ENCODE measurements at places on chromosomes 1 and 21.

DNA sequence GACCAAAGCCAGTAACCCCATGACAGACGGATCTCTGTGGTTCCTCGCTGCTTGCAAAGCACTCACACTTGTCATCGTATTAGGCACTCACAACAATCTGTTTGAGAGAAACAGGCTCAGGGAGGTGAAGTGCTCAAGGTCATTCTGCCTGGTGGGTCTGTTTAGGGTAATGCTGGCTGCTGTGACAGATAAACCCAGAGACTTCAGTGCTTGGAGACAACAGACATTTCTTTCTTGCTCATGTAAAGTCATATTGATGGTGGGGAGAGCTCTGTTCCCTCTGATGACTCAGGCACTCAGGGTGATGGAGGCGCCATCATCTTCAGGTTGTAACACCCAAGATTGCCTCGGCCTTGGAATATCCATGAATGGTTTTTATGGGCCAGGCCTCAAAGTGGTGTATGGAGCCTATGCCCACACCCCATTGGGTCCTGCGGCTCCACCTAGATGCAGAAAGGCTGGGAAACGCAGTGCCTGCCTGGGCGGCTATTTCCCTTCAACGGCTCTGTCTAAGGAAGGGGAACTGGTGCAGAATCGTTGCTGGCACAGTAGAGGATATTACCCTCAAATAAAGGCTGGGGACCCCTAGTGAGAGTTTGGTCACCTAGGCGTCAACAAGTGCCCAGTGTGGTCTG lies 71.6 kb upstream of the SELENON start:
- DNase-seq, result no peak

DNA sequence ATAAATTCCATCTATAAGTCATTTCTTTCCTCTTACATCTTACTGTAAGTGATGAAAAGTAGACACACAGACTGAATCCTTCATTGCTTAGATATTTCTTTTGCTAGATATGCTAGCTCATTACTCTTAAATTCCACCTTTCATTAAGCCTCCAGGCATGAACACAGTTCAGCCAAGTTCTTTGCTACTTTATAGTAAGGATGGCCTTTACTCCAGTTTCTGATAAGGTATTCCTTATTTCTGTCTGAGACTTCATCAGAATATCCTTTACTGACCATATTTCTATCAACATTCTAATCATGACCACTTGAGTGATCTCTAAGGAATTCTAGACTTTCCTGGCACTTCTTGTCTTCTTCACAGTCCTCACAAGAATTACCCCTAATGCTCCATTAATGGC lies 191.7 kb upstream of the KCTD3 start:
- DNase-seq, result no peak

DNA sequence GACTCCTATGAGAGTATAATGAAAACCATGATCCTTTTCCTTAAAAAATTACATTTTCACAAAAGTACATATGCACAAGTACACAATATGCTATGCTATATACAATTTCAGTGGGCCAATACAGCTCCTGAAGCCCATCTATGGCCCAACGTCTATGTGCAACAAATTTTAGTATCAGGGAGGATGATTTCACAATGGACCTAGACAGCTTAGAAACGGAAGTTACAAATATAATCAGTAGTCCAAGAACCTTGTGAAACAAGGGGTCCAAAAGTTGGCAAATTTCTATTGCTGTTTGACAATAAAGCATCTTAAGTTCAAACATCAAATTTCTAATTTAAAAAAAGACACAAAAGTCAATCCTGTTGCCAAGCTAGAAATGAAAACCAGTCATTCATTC lies 87.0 kb downstream of the DPYD start:
- DNase-seq, result no peak

DNA sequence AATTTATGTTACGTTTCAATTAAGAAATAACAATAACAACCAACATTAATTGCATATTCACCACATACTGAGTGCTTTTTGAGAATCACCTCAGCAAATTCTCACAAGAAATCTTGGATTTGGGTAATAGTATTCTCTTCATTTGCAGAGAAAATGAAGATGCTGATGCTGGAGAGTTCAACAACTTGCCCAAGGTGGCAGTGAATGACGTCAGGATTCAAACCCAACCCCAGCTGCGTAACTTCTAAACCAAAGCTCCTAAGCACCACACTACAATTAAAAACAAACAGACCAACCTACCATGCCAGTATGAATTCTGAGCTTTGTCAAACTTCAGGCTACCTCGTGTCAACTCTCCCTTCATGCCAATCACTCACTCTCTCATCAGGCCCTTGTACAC lies 46.7 kb upstream of the GJB5 start:
- DNase-seq, result no peak

DNA sequence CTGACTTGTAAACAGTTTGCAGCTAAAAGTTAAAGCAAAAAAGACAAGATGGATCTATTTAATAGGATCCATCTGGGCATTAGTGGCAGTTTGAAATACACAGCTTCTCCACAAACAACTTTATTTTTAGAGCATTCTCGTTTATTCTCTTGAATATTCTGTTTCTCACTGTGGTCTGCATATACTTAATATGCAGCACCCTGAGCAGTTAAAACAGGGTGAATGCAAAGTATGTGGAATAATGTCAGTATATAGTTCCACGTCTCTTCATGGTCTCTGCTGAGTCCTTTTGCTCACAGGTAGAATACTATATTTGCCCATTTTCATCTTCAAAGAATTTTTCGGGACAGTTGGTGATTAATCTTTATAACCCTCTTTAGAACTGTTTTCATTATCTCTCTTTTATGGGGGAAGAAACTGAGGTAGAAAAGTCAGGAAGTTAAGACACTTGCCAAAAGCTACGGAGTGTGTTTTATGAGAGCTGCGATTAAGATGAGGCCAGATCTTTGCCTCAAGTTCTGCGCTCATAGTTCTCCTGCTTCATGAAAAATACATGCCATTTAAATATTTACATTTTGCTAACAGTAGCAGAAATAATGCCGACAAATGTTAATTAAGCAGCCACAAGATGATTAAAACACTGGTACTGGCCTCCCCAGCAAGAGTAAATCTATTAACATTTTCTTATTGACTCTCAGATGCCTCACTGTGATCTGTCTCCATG lies 115.6 kb downstream of the PTBP2 start:
- DNase-seq, result no peak

DNA sequence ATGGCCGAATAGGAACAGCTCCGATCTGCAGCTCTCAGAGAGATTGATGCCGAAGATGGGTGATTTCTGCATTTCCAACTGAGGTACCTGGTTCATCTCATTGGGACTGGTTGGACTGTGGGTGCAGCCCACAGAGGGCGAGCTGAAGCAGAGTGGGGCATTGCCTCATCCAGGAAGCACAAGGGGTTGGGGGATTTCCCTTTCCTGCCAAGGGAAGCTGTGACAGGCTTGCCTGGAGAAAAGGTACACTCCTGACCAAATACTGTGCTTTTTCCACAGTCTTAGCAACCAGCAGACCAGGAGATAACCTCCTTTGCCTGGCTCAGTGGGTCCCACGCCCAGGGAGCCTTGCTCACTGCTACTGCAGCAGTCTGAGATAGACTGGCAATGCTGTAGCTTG lies 66.9 kb downstream of the HSD3B1 start:
- DNase-seq, result no peak

GRCh38 chr1:152646656-152647055 lies 16.5 kb upstream of the LCE2D start:
- no peak for DNase-seq

All from NCI-H1092 (cell line).